Stimulated activated naive B cell treated with anti-CD40 and anti-IgM and Interleukin-4, amounts not matched to agents 10 μg/mL and 1 μg/mL and 100 μg/mL, for 72 hours (primary cell): ENCODE measurements at places on chromosomes 16 and 17.
A peak's percentile ranks its signal among the peaks of the same experiment; 100 is the strongest.

DNA sequence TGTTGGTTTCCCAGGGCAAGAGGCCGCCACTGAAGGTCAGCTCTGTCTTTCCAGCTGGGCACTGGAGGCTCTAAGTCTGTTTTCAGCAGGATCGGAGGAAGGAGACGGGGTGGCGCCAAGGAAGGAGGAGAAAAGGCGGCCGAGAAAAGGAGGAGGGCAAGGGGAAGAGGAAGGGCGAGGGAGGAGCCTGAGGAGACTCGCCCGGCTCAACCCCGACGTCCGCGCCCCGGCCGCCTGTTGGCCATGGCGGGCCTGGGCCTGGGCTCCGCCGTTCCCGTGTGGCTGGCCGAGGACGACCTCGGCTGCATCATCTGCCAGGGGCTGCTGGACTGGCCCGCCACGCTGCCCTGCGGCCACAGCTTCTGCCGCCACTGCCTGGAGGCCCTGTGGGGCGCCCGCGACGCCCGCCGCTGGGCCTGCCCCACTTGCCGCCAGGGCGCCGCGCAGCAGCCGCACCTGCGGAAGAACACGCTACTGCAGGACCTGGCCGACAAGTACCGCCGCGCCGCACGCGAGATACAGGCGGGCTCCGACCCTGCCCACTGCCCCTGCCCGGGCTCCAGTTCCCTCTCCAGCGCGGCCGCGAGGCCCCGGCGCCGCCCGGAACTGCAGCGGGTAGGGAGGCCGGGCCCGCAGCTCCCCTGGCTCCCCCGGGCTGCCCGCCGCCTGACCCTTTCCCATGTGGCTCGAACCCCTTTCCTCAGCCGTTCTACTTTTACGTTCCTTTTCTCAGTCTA, at the start of gene RNF135:
Gene RNF135 (plus strand): TSS at position 209 of the 737 bp plus-strand sequence. CDS start 35 bp downstream, at position 244.
- DNase-seq: peak; percentile 73

DNA sequence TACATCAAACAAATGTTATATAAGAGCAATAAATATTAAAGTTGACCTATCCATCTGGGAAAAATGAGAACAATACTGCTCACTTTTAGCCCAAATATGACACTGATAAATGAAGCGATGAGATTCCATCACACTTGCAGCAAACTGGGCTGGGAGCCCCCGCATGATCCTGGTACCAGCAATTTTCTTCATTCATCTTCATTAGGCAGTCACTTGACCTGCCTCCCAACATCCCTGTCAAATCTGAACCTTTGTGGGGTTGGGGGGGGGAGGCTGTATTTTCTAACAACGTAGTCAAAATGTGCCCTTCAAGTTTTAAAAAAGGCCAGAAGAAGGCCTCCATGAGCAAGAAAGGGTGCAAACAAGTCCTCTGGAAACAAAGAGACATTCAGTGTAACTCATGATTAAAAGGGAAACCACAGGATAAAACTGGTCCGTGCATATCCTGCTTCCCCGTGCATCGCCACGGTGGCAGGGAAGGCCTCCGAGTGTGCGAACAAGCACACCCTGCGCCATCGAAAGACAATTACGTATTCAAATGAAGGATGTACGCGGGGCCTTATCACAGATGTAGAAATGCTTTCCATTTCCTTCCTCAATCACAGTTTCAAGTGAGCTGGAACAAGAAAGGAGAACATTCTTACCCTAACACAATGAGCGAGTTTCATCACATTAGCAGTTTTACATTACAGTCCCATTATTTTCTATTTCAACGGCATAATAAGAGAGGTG, 48.4 kb downstream of the TOX3 start:
- DNase-seq: no peak

DNA sequence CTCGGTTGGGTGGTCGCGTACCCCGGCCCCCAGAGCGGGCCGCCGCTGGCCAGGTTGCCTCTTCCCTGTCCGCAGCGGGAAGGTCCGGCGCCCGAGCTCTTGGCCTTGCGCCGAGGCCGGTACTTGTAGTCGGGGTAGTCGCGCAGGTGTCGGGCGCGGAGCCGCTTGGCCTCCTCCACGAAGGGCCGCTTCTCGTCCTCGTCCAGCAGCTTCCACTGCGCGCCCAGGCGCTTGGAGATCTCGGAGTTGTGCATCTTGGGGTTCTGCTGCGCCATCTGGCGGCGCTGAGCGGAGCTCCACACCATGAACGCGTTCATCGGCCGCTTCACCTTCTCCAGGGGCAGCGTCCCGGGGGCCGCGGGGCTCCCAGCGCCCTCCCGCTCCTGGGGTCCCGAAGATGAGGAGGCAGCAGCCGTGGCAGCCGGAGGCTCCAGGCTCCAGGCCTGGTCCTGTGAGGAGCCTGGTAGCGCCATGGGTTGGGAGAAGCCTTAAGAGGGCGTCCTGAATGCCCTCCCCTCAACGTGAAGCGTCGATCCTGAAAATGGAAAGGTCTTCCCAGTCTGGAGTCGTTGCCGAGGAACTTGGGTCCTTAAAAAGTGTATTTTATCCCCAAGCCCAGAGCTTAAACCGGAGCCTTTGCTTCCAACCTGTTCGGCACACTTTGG, 558 bp downstream of the SOX15 start:
- peak; percentile 48 for DNase-seq

DNA sequence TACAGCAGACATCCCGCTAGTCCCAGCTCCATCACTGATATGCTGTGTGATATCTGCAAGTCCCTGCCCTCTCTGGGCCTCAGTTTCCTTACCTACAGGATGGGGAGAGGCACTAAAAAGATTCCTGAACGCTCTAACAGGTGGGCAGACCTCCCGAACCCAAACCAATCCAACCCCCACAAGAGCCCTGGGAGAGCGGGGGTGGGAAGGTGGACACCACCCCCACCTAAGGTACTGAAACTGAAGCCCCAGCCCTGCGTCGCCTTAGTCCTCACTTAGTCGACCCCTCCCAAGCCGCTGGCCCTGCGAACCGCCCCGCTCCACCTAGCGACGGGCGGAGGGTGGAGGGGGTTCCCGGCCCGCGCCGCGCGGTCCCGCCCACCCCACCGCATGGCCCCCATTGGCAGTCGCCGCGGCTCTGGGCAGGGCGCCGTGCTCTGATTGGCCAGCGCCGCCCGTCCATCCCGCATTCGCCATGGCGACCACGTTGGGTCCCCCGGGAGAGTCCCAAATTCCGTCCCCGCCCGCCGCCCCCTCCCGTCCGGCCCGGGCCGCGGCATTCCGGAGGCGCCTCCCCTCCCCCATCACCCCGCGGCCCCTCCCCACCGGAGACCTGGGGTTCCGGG, 578 bp downstream of the CCDC102A start:
- peak; percentile 93 for DNase-seq

DNA sequence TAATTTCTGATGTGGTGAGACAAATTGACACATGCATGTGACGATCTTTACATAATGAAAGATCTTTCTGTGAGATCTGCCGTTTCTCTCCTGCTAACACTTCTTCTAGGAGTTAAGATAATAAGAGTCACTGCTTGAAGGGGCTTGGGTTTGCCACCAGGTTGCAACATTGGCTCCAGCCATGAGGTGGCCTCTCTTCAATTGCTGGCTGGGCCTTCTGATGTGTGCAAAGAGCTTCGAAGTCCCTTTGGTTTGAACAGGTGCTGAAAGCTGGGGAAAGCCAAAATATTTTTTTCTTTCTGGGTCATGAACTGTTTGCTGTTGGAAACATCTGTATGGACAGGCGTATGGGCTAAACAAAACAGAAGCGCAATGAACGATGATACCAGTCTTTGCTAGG, 204.1 kb upstream of the SALL1 start:
- DNase-seq: no peak

GRCh38 chr16:626787-627453, 3.9 kb upstream of the WFIKKN1 start:
- DNase-seq: no peak

GRCh38 chr17:66673668-66674276, 161.1 kb upstream of the CACNG5 start:
- no peak for DNase-seq

DNA sequence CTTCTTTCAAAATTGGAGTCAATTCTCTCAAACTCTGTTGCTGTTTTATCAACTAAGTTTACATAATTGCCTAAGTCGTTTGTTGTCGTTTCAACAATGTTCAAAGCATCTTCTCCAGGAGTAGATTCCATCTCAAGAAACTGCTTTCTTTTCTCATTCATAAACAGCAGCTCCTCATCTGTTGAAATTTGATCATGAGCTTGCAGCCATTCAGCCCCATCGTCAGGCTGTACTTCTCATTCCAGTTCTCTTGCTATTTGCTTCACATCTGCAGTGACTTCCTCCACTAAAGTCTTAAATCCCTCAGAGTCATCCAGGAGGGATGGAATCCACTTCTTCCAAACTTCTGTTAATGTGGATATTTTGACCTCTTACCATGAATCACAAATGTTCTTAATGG, 230.6 kb downstream of the IRF8 start:
- no peak for DNase-seq

DNA sequence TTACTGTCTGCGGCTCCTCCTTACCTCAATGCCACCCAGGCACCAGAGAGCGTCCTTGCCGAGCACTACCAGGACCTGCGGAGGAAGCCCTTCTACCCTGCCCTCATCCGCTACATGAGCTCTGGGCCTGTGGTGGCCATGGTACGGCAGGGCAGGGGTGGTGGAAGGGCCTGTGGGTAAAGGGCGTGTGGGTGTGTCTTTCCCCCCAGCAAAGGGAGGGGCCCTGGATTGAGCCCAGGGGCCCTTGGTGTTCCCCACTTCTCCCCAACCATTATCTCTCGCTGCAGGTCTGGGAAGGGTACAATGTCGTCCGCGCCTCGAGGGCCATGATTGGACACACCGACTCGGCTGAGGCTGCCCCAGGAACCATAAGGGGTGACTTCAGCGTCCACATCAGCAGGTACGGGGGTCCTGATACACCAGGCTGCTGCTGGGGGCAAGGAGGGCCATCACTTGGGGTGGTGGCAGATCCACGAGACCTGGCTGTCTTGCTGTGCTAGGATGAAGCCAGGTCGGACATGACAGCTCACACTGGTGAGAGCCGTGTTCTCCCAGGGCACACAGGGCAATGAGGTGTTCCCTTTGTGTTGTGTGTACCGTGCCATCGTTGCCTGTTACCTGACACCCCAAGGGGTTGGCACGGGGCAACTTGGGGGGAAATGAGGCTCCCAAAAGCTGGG, 2.2 kb upstream of the DECR2 start:
- DNase-seq: no peak

DNA sequence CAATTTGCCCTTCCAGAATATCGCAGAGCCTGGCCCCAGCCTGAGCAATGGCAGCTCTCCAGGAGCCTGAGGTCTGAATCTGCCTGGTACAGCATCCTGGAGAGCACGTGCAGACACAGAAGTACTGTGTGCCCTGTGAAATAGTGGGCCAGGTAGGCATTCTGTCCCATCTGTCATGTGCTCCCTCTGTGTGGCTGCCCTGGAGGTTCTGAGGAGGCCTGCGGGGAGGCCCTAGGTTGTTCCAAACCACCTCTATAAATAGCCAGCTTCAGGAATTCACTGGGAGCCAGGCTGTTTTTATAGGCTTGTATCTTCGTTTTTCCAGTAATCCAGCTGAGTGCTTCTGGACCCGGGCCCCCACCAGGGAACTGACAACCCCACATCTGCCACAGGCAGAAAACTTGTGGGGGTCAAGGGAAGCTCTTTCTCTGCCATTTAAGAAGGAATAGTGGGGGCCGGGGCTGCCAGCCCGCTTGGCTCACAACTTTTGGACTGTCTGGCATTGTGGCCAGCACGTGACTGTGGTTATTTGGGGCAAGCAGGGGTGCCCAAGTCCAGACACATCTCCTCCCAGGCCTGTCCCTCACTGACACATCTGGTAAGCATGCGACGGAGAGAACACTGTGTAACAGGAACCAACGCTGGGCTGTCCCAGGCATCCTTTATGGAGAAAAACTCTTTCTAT, 356.3 kb upstream of the TNRC6C start:
- no peak for DNase-seq

DNA sequence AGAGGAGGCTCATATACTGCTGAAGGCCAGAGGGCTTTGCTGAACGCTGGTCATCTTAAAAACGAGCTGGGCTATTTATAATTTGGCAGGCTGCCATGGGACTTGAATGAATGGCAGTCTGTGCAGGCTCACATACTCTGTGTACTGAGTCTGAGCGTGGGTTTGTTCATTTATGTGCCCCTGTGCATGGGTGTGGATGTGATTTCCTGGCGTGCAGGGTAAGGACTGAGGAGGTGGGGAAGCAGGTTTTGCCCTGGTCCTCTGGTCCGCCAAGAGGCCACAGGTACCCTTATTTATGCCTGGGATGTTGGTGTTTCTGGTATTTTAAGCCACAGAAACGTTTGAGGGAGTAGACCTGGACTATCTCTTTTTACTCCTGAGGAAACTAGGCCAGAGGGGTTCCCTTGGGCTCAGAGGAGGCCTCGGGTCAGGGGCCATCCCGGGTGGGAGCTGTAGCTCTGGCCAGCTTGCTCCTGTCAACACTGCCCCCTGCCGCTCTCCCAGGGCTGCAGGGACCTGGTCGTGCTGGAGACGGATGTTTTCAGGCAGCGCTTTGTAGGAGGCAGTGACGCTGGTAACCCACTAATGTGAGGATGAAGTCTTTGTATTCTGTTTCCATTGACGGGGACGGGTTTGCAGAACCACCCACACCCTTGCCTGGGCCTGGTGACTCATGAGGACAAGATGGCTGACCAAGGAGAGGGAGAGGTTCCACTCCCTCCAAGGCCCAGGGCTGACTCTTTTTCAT, 184.4 kb downstream of the MSI2 start:
- peak; percentile 85 for DNase-seq

DNA sequence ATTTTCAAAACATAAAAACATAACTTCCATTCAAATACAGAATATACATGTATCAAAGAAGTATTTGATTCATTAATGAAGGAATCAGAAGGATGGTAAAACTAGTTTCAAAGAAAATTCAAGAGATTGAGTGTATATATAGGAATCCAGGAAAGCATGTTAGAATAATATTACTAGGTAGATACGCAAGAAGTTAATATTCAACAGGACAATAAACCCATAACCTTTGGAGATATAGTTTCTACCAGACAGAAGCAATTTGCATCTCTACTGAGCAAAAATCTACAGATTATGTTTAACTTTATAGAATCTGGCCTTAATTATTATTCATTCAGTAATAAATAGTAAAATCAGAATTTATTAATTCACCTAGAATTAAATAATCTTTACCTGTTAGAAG, 166.8 kb downstream of the CNTNAP4 start:
- no peak for DNase-seq

DNA sequence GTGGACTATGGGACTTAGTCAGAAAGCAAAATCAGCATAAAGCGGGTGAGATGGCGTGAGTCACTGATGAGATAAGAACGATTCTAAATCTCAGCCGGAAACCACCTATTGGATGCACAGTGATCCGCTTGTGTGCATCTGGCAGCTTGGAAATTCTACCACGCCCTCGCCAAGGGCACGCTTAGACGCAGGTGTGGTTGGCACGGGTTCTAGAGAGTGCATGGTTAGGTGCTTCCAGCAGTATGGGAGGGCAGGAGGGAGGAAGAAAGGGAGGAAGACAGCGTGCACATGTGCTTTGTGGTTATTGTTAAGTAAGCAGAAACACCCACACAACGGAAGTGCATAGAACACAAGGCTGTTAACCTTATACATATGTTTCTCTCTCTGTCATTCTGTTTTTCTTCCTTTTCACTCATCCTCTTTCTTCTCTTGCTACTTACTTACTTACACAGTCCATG, 374.0 kb upstream of the ASIC2 start:
- peak; percentile 32 for DNase-seq

- no peak for DNase-seq
These were observed 5.5 kb upstream of the DNAI2 start for GRCh38 chr17:74268558-74268957.

GRCh38 chr17:79813297-79814126, 16.6 kb upstream of the CBX8 start:
- no peak for DNase-seq

- no peak for DNase-seq
These were observed 16.4 kb downstream of the PIMREG start for GRCh38 chr17:6460531-6461161.

GRCh38 chr16:84819644-84820304, at the start of gene CRISPLD2:
CRISPLD2 (plus strand) TSS chr16:84819985; CDS start chr16:84838496, 18,511 bp downstream.
- DNase-seq: peak; percentile 59

- DNase-seq: no peak
These were observed 124.6 kb downstream of the IRX5 start for GRCh38 chr16:55055262-55055661.
